Hair follicle dermal papilla cell (primary cell): ENCODE measurements at places on chromosomes 1 and 21. TPM values are rescaled to one million over a fixed set of nuclear protein-coding genes. Genes with fewer than 3 reads are reported as not detected.

The PADI1 gene
- total RNA-seq: under 0.01 and 0.12 TPM in 2 replicates

The TCHHL1 gene
- not detected in 2 replicates for total RNA-seq

The LRRC53 gene
- not detected in 2 replicates for total RNA-seq

The B3GALT5 gene
- total RNA-seq: 4.3 and 5.0 TPM in 2 replicates

The SMPDL3B gene
- total RNA-seq: not detected in 2 replicates

The LIN28A gene
- total RNA-seq: not detected in 2 replicates

The BROX gene
- total RNA-seq: 75.5 and 93.6 TPM in 2 replicates

The CHI3L2 gene
- 0.49 TPM in 1 of 2 replicates, not detected in the other for total RNA-seq
